Adrenal gland (tissue), 19 donors: ENCODE measurements at places on chromosomes 2 and 18. TPM values are rescaled to one million over a fixed set of nuclear protein-coding genes. Genes with fewer than 3 reads are reported as not detected.

GRCh38 chr2:69449906-69450305 lies 12.7 kb upstream of the NFU1 start:
- H3K36me3 ChIP-seq: no peaks in the 10 kb centered on the region
- no peak overlapping the region for H3K4me3 ChIP-seq
- H3K27me3 ChIP-seq: no peaks in the 10 kb centered on the region
- no peaks in the 10 kb centered on the region for H3K4me1 ChIP-seq
- DNase-seq: no peak
- no peak overlapping the region for H3K27ac ChIP-seq

DNA sequence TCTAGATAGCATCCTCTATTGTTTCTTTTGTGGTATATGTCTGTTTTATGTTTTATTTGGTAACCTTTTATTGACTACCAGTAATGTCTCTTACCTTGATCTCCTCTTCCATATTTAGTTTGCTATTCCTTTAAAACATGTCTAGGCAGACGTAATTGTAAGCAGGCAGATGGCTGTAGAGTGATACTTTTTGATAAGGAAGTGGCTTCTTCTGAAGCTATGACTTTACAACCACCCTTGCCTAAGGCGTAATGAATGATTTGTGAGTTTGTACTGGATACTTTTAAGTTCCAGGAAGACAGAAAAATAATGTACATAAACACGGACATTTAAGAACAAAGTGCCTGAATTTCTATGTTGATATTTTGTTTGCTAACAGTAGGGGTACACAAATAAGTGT lies 85.6 kb downstream of the ZNF804A start:
- H3K27ac ChIP-seq: no peak overlapping the region
- no peaks in the 10 kb centered on the region for H3K36me3 ChIP-seq
- H3K4me1 ChIP-seq: no peaks in the 10 kb centered on the region

DNA sequence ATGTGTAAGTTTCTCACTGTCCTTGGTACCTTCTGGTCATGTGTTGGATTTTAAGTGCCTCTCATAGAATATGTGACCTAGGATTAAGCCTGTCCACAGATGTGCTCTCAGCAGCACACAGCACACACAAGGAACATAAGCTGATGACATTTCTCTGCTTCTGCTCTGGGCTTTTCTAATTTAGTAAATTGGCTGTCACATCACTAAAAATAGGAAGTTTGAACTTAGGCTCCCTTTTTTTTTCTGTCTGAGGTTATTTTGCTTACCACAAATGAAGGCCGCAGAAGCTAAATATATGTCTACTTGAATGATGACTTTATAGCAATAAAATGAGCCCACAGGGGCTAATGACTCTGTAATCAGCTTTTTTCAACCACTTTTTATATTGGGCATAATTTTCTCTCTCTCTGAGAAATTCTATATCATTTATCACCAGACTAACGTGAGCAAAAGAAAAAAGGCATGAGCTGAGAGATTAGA lies 150.2 kb upstream of the KLHL14 start:
- DNase-seq: no peak
- no peaks in the 10 kb centered on the region for H3K36me3 ChIP-seq
- no peaks in the 10 kb centered on the region for H3K4me1 ChIP-seq
- no peaks in the 10 kb centered on the region for H3K27me3 ChIP-seq
- H3K4me3 ChIP-seq: no peak overlapping the region

DNA sequence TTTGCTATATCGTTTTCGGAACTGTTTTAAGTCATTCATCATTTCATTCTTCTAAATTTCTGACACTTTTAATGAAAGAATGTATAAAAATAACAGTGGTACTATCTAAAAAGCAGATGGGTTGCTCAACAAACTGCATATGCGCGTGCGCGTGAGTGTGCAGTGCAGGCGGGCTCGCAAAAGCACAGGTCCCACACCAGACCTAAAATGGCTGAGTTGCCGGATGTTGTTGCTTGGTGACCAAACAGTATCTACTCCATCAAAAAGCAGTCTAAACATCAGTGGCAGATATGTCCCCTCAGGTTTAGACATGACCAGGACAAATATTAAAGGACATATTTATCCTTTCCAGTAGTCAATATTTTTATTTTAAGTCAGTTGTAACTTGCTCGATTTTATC lies 5.1 kb downstream of the NOL4 start:
- H3K4me3 ChIP-seq: no peak overlapping the region
- H3K4me1 ChIP-seq: peaks cover 18% of the 10 kb centered on the region
- no peak for DNase-seq
- H3K27ac ChIP-seq: no peak overlapping the region

- DNase-seq: no peak
- no peaks in the 10 kb centered on the region for H3K27me3 ChIP-seq
- H3K4me1 ChIP-seq: no peaks in the 10 kb centered on the region
- H3K36me3 ChIP-seq: no peaks in the 10 kb centered on the region
- H3K27ac ChIP-seq: no peak overlapping the region
Observed at GRCh38 chr2:20917719-20918572, 95.0 kb upstream of the LDAH start.

DNA sequence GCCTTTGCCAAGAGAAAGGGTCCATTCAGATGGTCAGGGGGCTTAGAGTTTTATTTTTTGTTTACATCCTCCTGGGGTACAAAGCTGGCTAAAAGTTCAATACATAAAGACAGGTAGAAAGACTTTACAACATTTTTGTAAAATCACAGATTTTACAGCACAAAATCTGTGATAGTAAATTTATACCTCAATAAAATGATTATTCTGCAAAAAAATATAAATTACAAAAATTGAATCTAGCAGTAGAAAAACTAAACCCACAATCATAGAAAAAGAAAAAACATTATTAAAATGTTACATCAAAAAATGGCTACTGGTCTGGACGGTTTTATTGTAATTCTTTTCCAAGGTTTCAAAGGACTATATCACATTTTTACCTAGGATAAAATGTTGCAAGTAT lies 674.2 kb upstream of the CHAC2 start:
- DNase-seq: no peak
- no peak overlapping the region for H3K27ac ChIP-seq
- no peak overlapping the region for H3K4me3 ChIP-seq
- no peaks in the 10 kb centered on the region for H3K27me3 ChIP-seq
- H3K36me3 ChIP-seq: no peaks in the 10 kb centered on the region
- no peaks in the 10 kb centered on the region for H3K4me1 ChIP-seq

The RESP18 gene
- total RNA-seq: not detected

DNA sequence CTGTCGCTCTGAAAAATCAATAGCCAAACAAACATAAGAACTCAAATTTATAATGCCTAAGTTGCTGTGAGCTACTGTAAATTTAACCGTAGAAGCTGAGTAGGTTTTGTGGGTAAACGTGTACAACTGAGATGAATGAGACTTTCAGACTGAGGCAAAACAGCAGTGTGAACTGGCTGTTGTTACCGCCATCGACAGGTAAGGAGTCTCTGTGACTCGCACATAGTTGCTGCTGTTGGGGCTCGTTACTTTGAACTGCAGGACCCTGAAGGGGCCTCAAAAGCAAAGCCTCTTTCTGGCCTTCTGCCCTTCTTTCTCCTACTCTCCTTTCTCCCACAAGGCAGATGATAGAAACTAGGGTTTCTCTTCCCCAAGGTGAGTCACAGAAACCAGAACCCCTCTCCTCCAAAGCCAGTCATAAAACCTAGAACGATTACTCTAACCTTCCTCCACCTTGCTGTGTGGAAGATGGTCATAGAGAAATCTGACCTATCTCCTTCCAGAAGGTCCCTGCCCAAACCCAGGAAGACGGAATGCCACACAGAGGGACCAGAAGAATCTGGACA lies 101.2 kb downstream of the DLGAP1 start:
- H3K4me3 ChIP-seq: no peak overlapping the region
- no peaks in the 10 kb centered on the region for H3K27me3 ChIP-seq
- H3K4me1 ChIP-seq: no peaks in the 10 kb centered on the region
- no peaks in the 10 kb centered on the region for H3K36me3 ChIP-seq
- no peak overlapping the region for H3K27ac ChIP-seq
- no peak for DNase-seq

The GAD1 gene
- 6.3 TPM for total RNA-seq

The SCG2 gene
- 132 TPM for total RNA-seq

The AGXT gene
- total RNA-seq: not detected

The FASTKD1 gene
- 5.9 TPM for total RNA-seq

DNA sequence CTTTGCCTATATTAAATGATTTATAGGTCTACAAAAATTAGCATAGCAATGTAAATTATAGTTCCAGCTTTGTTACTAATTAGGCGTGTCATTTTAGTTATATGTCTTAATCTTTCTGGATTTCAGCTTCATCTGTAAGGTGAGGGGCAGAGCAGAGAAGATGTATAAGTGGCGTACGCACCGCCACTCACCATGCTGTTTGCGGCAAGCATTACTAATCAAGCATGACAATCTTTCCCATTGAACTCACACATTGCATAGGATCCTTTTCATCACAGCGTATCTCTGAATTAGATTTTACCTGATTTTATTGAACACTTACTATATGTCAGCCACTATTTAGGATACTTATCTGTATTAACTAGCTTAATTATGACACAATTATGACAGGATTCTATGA lies 183.6 kb upstream of the DLGAP1 start:
- no peaks in the 10 kb centered on the region for H3K4me1 ChIP-seq
- H3K27me3 ChIP-seq: no peaks in the 10 kb centered on the region
- no peaks in the 10 kb centered on the region for H3K36me3 ChIP-seq
- no peak overlapping the region for H3K27ac ChIP-seq
- no peak overlapping the region for H3K4me3 ChIP-seq

DNA sequence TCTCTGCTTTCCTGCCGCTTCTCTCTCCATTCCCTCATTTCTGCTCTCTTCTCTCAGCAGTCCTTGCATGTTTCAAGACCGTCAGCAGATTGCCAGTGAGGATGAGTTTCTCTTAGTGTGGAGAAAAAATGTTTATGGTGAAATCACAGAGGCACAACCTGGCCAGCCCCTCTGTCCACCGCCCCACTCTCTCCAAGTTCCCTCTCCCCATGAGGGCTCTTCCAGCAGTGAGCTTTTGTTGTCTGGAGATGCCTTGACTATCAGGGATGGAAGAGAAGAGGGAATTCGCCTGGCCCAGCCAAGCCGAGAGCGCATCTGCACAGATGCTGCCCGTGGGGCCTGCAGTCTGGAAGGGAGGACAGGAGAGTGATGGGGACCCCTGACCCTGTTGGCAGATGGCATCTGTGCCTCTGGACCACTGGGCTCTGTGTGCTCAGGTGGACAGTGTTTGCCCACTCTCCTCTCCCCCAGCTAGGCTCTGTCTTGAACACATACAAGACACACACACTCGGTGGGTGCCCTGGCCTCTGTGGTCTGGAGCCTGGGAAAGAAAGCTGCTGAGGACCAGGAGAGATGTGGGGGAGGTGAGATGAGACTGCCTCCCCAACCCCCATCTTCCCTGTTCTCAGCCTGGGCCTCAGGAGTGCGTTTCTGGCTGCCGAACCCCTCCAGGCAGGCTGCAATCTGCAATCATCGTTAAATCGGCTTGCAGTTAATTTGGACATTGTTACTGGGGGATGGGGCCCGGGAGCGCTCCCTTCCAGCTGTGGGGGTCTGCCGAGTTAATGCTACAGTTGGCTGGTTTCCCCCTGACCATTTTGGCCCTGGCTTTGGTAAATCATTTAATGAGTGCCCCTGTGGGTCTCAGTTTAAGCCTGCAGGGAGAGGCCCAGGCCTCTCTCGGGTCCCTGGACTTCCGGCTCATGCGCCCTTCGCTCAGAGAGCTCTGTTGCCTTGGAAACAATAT lies 4.5 kb downstream of the ITM2C start:
- H3K27me3 ChIP-seq: peaks cover under 1% of the 10 kb centered on the region
- H3K4me3 ChIP-seq: no peak overlapping the region
- H3K4me1 ChIP-seq: no peaks in the 10 kb centered on the region
- no peaks in the 10 kb centered on the region for H3K36me3 ChIP-seq
- no peak overlapping the region for H3K27ac ChIP-seq
- DNase-seq: no peak

DNA sequence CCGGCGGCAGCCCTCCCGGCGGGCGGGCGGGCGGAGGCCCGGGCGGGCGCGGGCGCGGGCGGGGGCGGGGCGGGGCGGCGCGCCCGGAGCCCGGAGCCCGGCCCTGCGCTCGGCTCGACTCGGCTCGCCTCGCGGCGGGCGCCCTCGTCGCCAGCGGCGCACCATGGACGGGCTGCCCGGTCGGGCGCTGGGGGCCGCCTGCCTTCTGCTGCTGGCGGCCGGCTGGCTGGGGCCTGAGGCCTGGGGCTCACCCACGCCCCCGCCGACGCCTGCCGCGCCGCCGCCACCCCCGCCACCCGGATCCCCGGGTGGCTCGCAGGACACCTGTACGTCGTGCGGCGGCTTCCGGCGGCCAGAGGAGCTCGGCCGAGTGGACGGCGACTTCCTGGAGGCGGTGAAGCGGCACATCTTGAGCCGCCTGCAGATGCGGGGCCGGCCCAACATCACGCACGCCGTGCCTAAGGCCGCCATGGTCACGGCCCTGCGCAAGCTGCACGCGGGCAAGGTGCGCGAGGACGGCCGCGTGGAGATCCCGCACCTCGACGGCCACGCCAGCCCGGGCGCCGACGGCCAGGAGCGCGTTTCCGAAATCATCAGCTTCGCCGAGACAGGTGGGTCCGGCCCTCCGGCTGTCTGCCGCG lies at the start of gene INHBB:
Gene INHBB (plus strand): TSS at position 111 of the 641 bp plus-strand sequence. CDS start 53 bp downstream, at position 164.
- peaks cover 33% of the 10 kb centered on the region for H3K4me1 ChIP-seq
- H3K4me3 ChIP-seq: peak within 1 kb of the TSS; percentile 17
- H3K27me3 ChIP-seq: peaks cover 33% of the 10 kb centered on the region
- H3K27ac ChIP-seq: no peak within 1 kb of the TSS
- H3K36me3 ChIP-seq: no peaks in the 10 kb centered on the region
- DNase-seq: no peak

- no peak overlapping the region for H3K4me3 ChIP-seq
- H3K27me3 ChIP-seq: no peaks in the 10 kb centered on the region
- H3K36me3 ChIP-seq: no peaks in the 10 kb centered on the region
Observed at GRCh38 chr2:134133622-134134312, 120.1 kb upstream of the MGAT5 start.

DNA sequence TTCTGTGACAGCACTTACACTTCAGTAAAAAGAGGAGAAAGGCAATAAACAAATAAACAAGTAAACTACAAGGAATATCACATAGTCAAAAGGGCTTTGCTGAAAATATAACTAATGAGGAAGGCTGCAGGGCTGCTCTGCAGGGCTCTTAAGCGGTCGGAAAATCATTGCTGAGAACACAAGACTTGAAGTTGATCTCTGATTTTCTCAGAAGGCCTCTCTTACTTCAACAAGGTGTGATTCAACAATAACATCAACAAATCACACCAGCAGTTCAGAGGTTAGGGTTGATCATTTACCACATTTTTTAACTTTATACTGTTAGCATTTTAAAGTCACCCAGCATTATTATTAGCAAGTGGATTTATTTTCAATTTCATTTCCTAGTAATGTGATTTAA lies 215.6 kb downstream of the ARHGAP15 start:
- H3K36me3 ChIP-seq: no peaks in the 10 kb centered on the region
- no peaks in the 10 kb centered on the region for H3K27me3 ChIP-seq
- no peak for DNase-seq
- no peaks in the 10 kb centered on the region for H3K4me1 ChIP-seq
- no peak overlapping the region for H3K4me3 ChIP-seq
- no peak overlapping the region for H3K27ac ChIP-seq

- H3K4me3 ChIP-seq: no peak overlapping the region
- peak; percentile 96 for DNase-seq
- H3K27me3 ChIP-seq: no peaks in the 10 kb centered on the region
- H3K27ac ChIP-seq: peak overlapping the region; percentile 95
- H3K36me3 ChIP-seq: no peaks in the 10 kb centered on the region
Observed at GRCh38 chr2:46847185-46847710, 68.4 kb downstream of the MCFD2 start.

GRCh38 chr2:217956586-217957457 lies 46.0 kb downstream of the TNS1 start:
- no peaks in the 10 kb centered on the region for H3K36me3 ChIP-seq
- H3K4me1 ChIP-seq: peaks cover 68% of the 10 kb centered on the region
- no peaks in the 10 kb centered on the region for H3K27me3 ChIP-seq
- peak overlapping the region; percentile 22 for H3K27ac ChIP-seq
- no peak overlapping the region for H3K4me3 ChIP-seq

The RAPGEF4 gene
- total RNA-seq: 189 TPM
